Sigmoid colon (tissue), 7 donors: ENCODE measurements at places on chromosomes 4 and X.

DNA sequence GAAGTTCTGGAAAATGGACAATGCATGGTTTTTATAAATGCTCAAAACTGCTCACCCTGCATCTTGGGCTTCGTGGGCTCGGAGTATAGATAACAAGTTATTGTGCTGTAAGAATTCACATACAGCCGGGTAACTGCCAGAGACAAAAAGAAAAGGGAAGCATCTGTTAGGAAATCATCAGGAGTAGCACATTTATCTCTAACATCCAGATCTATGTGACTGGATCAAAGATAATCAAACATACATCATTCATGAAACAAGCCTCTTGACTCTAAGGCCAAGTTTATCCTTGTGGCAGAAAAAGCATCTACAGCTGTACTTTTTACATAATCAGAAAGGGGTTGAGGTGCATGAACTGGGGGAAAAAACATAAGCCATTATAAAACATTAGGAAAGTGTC is 264.2 kb downstream of the PPP3CA start:
- DNase-seq = no peak

DNA sequence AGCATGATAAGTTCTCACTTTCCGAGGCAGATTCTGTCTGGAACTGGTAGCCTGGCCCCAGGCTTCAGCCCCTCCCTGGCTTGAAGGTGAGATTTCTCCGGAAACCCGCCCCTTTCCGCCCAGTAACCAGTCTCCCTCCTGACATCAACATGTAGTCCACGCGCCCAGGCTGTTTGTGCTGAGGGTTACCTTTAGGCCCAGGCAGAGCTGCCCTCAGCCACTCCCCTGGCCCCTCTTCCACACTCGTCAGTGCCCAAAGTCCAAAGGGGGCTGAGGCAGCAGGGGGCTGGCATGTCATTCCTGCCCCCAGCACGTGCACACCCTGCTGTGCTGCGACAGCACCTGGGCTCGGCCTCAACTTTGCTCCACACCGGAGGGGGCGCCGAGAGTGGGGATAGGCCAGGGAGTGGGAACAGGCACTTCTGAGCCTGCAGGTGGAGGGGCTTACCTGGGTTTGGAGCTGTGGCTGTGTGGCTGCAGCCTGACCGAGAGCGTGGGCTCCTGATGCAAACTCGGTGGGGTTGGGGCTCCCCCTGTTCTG is 69.5 kb upstream of the ANK2 start:
- DNase-seq = no peak

GRCh38 chr4:4267981-4268380 is 20.0 kb upstream of the TMEM128 start:
- no peak for DNase-seq

- no peak for DNase-seq
Observed at GRCh38 chrX:11698702-11699101, 33.0 kb upstream of the ARHGAP6 start.

DNA sequence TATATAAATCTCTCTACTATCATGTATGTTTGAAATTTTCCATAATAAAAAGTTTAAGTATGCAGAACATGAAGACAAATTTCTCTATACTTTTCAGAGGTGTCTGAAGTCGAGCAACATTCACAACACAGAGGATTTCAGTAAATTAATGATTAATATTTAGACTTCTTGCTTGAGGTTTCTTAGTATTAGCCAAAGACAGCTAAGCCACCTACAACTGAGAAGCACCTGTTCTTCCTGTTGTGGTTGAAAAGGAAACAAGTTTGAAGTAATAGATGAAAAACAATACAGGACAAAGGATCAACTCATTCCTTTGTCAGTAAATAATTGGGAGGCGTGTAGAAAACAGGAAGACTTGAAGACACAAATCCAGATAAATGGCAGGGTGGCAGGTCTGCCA is 21.1 kb downstream of the SCML1 start:
- no peak for DNase-seq

DNA sequence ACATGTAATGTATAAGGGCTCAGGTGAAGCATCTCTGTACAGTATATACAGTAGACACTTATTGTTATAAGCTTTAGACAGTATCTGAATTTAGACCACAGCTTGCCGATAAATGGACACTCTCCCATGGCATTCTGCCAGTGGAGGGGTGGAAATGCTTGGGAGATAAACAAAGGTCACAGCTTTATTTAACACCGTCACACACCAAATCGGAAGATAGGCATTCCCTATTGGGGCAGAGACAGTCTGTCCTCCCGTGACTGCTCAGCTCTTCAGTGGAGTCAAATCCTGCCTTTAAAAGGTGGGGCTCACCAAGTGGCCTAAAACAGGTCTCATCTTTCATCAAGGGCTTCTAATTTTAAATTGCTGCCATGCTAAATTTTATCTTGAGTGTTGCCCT is 178.8 kb downstream of the CAMK2D start:
- no peak for DNase-seq

GRCh38 chrX:125850693-125851092 is 315.4 kb downstream of the DCAF12L2 start:
- no peak for DNase-seq

- DNase-seq = no peak
Observed at GRCh38 chrX:78029663-78030062, 60.2 kb upstream of the PGAM4 start.

GRCh38 chrX:119552508-119552907 is 12.7 kb downstream of the STEEP1 start:
- DNase-seq = no peak

GRCh38 chr4:5774416-5775036 is 63.5 kb downstream of the EVC start:
- DNase-seq = peak; percentile 4

- DNase-seq = no peak
Observed at GRCh38 chr4:165814256-165815020, 58.6 kb upstream of the TLL1 start.

- DNase-seq = no peak
Observed at GRCh38 chr4:17619416-17620105, 5.1 kb downstream of the MED28 start.

GRCh38 chr4:37983951-37984350 is 23.8 kb downstream of the PTTG2 start:
- DNase-seq = no peak

DNA sequence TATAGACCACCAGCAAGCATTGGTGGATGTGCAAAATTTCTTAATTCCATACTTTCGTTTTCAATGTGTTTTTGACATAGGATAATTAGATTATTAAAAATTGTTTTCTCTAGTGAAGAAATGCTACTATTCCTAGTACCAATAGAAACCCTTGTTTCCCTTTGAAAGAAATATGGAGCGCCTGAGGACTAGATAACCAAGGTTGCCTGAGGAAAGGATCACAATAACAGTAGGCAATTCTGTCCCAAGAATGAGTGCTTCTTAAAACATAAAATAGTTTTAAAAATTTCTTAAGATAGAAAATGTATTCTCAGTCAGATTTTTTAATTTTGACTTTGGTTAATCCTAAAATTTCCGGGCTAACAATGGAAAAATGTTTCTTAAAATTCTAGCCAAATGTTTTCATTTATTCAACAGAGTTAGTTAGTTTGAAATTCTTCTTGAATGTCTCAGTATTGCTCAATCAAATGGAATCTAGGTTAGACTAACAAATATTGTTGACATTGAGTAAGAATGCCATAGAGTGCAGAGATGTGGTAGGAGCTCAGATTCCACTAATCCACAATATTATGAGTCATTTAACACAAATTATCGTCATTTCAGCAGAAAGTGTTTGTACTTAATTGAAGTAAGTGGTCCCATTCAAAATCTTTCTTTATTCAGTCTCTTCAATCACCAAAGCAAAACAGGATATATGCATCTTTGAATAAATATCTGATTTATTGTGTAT is 666.0 kb downstream of the GRID2 start:
- no peak for DNase-seq

DNA sequence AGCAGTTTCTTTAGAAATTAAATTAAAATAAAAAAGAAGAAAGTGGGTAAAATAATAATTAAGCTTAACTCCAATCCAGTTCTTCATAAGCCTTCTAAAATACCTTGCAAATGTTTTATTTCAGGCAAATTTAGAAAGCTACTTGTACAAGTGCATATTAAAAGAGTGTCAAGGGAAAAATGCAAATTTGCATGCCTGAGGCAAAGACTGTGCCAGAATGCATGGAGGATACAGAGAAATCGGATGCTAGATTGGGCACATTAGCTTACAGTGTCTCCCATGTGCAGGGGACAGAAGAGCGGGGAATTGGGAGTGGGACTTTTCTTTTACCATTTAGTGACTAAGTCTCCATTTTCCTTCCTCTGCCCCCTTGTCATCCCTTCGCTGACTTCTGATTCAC is 173.0 kb upstream of the NWD2 start:
- DNase-seq = no peak

- DNase-seq = no peak
Observed at GRCh38 chr4:1979477-1980196, 29.1 kb downstream of the NELFA start.

- no peak for DNase-seq
Observed at GRCh38 chr4:63728480-63729177, 680.6 kb downstream of the TECRL start.

GRCh38 chr4:40848940-40849339 is 99.2 kb downstream of the NSUN7 start:
- no peak for DNase-seq

DNA sequence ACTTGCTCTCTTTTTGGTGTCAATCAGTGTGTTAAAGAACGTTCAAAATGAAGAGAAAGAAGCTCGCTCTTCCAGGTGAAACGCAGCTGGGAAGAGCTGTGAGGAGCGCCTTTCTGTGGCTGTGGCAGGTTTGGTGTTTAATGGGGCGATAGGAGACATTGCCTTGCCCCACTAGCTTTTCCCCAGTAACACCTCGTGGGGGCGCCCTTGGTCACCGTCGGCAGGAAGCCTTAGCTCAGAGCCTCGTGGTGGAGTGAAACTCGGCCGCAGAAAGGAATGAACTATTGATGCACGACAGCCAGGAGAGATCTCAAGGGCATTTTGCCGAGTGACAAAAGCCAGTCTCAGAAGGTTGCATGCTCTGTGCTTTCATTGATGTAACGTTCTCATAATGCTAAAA is 65.1 kb downstream of the GPR143 start:
- DNase-seq = no peak

- no peak for DNase-seq
Observed at GRCh38 chrX:105328773-105329172, 108.3 kb upstream of the TEX13A start.

GRCh38 chr4:16217300-16218051 is 8.8 kb downstream of the TAPT1 start:
- no peak for DNase-seq

- DNase-seq = no peak
Observed at GRCh38 chrX:44344194-44344593, 722 bp upstream of the EFHC2 start.

GRCh38 chr4:168573870-168574269 is 77.0 kb downstream of the PALLD start:
- no peak for DNase-seq

- DNase-seq = no peak
Observed at GRCh38 chr4:124530464-124531077, 182.0 kb downstream of the ANKRD50 start.

GRCh38 chrX:49075347-49075746 is 1.5 kb upstream of the PRAF2 start:
- no peak for DNase-seq

DNA sequence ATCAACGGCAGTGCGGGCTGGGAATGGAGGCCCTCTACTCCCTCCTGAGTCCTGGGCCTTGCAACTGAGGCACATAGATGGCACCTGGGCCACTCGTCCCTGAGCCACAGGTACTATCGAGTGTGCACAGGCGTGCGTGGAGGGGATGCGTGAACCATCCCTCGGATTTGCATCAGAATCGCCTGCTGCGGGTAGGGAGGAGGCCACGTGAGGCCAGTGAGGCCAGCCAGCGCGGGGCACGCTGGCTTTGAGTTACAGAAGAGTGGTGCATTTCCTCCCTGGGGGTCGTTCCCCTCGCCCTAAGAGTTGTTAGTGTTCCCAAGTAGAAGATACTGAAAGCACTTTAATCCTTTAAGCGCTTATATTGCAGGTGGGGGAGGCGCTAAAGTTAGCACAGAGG is 10.6 kb downstream of the ZFP92 start:
- DNase-seq = no peak

GRCh38 chrX:101290957-101291603 is at the start of gene TAF7L:
TAF7L (minus strand) TSS chrX:101291334; CDS start chrX:101287543, 3,791 bp downstream.
- no peak for DNase-seq

- DNase-seq = no peak
Observed at GRCh38 chr4:43496188-43496587, 603.7 kb downstream of the GRXCR1 start.

GRCh38 chr4:10648479-10648878 is 36.1 kb downstream of the CLNK start:
- DNase-seq = no peak

GRCh38 chr4:6250235-6250983 is 19.2 kb upstream of the WFS1 start:
- DNase-seq = no peak

DNA sequence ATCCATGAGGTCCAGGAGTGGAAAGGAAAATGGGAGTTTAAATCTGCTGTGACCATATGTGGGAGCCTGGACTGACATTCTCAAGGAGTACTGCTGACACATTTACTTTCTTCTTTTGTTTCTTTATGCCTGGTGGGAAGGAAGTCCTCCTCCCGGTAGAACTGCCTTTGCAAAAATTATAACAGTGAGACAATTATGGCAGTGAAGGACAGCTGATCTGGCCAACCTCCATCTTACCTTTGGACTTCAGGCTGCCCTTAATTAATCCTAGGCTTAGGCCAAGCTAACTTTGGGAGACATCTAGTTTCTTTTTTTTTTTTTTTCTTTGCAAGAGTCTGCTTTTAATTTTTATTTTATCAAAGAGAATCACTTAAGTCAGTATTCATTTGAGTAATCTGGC is 61.3 kb downstream of the SPINK2 start:
- DNase-seq = no peak

DNA sequence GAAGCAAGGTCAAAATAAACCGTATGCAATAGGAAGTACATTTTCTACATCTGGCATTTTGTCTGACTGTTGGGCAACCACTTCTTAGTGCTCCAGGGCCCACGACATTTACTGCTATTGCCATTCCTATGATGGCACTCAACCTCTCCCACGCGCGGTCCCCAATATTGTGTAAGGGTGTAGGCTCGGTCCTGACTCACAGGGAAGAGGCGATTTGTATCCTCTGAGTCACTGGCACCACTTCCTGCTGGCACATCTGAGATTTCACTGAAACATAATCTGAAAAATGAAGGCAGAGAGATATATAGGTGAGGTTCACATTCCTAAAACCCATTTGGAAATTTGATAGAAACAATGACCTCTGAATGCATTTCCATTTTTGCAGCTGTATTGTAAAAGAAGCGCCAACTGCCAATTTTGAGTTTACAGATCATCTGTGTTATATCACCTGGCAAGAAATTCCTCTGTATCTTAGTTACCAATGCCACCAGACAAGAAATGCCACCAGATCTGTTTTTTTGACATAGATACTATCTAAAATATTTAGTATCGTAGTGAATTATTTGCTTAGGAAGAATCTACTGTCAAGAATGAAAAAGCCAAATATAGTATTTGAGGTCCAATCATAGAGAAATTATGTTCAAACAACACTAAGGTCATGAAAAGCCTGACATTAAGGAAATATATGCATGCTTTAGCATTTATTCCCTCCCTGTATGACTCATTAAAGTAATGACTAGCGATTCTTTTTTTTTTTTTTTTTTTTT is 9.8 kb downstream of the EREG start:
- DNase-seq = peak; percentile 66
